GM12865 (cell line): ENCODE measurements at places on chromosomes 2 and 18.

DNA sequence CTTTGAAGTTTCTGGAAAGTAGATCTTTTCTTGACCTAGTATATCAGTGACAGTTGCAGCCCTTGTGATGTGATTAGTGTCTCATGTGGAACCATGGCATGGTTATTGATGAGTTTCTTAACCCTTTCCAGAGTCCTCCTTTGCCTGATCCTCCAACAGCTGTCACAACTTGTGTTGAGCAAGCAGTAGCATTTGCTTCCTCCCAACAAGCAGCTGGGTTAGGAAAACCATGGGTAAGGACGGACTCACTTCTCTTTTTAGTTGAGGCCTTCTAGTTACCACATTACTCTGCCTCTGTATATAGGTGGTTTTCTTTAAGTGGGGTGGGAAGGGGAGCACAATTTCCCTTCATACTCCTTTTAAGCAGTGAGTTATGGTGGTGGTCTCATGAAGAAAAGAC, 96.3 kb downstream of the XRCC5 start:
- no peak for DNase-seq

DNA sequence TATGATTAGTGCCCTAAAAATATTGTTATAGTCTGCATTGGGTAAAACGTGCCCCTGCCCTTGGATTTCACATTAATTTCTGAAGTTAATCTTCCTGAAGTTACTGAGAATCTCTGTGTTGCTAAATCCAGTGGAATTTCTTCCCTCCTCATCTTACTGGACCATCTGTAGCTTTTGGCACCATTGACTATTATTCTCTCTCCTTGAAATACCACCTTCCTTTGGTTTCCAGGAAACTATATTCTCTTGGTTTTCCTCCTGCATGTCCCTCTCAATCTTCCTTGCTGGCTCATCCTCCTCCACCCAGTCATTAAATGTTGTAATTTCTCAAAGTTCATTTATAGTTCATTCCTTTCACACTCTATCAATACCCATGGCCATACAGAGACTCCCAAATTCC, 110.6 kb upstream of the SLC35G4 start:
- DNase-seq = no peak

DNA sequence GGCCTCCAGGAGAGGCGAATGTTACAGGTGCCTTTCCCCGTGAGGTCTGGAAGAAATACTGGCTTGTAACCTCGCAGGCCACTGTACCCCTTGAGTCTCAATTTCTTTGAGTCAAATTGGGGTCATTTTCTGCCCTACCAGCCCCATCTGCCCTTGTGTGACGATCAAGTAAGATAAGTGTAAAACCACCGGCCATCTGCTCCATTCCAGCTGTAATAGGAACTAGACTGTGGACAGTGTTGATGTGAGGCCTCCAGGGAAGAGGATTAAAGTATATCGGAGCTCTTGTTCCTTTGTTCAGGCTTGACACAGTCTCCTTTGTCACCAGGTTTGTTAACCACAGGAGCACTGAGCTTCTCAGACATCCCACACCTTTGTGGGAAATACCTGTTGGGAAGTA, 65.6 kb downstream of the MRPS9 start:
- no peak for DNase-seq

DNA sequence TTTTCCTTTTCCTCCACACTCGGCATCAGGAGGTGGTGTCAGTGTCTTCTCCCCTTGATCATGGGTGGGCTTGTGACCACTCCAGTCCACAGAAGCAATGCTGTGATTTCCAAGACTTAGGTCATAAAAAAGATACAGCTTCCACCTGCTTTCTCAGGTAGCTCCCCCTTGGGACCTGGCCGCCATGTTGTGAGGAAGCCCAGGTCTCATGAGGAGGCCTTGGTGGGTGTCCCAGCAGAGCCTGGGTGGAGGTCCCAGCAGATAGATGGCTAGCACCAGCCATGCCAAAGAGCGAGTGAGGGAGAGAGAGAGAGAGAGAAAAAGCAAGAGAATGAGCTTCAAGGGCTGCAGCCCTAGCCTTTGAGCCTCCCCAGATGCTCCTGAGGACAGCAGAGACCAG, 16.0 kb downstream of the SLC66A2 start:
- DNase-seq = no peak

GRCh38 chr2:149278161-149278871, 52.1 kb upstream of the LYPD6 start:
- no peak for DNase-seq

GRCh38 chr2:222448748-222449181, 24.4 kb downstream of the SGPP2 start:
- DNase-seq = no peak
